ENCODE measurements at places on chromosomes 2 and 18. TPM values are rescaled to one million over a fixed set of nuclear protein-coding genes. Genes with fewer than 3 reads are reported as not detected.

DNA sequence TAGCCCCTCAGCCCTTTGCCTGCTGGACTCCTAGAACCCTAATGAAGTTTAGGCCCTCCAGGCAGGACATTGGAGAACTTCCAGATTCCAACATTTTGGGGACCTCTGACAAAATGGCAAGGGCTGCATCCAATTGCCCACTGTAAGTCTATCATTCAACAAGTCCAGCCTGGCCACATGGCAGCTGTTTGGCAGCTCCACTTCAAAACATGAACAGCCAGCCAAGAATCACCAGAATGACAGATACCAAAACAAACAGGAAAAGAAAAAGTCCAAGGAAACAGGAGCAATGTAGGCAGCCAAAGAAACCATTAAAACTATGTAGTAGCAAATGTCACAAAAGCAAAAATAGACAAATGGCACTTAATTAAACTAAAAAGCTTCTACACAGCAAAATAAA lies 25.5 kb downstream of the SLC4A5 start:
- no peak for DNase-seq
- H3K4me3 ChIP-seq: no peak overlapping the region
- no peaks in the 10 kb centered on the region for H3K4me1 ChIP-seq
- no peaks in the 10 kb centered on the region for H3K27me3 ChIP-seq
- no peaks in the 10 kb centered on the region for H3K36me3 ChIP-seq

DNA sequence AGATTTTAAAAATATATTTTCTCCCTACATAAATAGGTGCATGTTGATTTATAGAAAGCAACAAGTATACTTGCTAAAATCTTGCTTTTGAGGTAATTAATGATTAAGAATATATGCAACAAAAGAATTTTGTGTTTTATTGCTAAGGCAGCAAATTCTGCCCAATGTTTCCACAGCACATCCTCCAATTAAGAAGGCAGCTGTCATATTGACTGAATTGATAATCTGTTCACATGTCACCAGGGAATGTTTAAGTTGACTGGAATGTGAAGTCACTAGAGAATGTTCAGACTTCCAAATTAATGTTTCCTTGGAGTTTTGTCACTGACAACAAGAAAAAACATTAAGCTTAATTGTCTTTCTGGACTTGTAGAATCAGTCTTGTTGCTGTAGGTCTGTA lies 1602.7 kb upstream of the SLC39A10 start:
- H3K36me3 ChIP-seq: no peaks in the 10 kb centered on the region
- no peaks in the 10 kb centered on the region for H3K27me3 ChIP-seq
- no peak overlapping the region for H3K27ac ChIP-seq
- no peak for DNase-seq
- no peaks in the 10 kb centered on the region for H3K4me1 ChIP-seq

DNA sequence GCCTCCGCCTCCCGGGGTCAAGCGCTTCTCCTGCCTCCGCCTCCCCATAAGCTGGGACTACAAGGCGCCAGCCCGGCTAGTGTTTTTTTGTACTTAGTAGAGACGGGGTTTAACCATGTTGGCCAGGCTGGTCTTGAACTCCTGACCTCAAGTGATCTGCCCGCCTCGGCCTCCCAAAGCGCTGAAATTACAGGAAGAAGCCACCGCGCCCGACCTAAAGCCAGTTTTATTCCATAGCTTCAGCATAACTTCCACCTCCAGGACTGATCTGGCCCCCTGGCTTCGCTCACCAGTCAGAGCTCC lies 783 bp upstream of the TXNL4A start:
- H3K4me1 ChIP-seq: peaks cover 35% of the 10 kb centered on the region
- H3K27ac ChIP-seq: peak overlapping the region; percentile 97
- H3K27me3 ChIP-seq: no peaks in the 10 kb centered on the region
- DNase-seq: peak; percentile 81
- H3K4me3 ChIP-seq: peak overlapping the region; percentile 82

The ADAM23 gene
- polyA plus RNA-seq: 0.32 TPM

The KIF5C gene
- polyA plus RNA-seq: 0.61 TPM
